ENCODE measurements at places on chromosomes 16 and 17.
A peak's percentile ranks its signal among the peaks of the same experiment; 100 is the strongest.

- no peak for DNase-seq
Observed at GRCh38 chr16:46586011-46586577, 35.1 kb downstream of the SHCBP1 start.

DNA sequence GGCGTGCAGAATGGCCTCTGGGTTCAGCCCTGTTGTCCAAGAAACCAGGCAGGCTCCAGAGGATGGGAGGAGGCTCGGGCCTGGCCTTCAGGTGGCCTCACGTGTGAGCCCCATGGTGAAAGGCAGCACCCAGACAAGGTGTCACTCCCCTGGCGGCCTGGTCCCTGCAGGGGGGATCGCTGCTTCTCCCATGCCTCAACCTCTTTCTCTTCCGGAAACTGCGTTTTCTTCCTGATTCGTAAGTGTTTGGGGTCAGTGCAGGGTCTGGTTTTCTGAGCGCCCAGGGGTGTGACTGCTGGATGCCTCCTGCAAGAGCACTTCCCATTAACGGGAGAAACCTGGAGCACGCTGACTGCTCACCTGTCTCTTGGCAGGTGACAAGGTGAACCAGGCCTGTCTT is 70.0 kb upstream of the CIBAR2 start:
- no peak for DNase-seq

- DNase-seq, result no peak
Observed at GRCh38 chr16:69893106-69893505, 58.0 kb upstream of the CLEC18A start.

DNA sequence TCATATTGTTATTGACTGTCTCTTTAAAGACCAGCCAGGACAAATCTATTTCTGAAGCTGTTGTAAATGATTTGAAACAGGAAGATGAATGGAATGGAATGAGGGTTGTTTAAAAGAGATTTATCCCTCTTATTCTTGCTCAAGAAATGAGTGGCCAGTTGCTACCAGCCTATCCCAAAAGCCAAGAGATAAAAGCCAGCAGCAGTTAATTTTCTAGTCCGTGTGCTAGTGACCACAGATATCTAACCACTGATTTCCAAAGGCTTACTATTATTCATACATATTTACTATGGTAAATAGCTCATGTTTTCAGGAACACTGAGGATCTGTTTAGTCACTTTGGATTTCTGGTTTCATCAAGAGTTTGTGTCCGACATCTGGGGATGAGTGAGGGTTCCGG is 105.7 kb downstream of the CDH13 start:
- no peak for DNase-seq

GRCh38 chr17:8225813-8226535 is 15.6 kb upstream of the AURKB start:
- peak; percentile 89 for DNase-seq

DNA sequence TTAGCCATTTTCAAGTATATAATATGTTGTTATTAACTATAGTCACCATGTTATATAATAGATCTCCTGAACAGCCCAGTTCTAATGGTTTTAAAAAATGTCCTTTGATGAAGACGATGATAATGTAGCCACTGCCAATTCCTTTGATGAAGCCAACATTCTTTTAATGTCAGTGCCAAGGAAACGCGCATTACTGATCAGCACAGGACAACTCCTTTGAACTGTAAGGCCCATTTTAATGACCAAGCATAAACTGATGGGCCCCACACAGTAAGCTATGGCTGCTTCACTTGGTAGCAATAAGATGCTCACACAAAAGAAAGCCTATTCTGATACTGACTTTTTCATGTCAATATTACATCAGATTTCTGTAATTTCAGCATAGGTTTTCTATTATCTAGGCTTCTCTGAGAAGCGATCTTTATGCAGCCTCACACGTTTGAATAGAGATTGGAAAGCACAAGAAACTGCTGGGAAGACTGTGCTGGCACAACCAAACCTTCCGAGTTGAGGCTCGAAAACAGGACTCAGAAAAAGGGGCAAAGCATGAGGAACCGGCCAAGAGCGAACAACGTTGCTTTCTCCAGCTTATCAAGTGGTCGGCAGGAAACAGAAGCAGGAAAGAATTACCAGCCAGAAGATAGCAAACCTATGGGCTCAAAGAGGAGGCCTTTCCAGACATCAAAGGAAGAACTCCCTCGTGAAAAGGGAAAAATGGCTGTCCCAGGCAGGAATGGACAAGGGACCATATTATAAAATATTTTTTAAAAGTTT is 19.4 kb downstream of the ERN1 start:
- DNase-seq, result no peak

GRCh38 chr16:2512735-2513404 is 882 bp upstream of the ATP6V0C start:
- no peak for DNase-seq

DNA sequence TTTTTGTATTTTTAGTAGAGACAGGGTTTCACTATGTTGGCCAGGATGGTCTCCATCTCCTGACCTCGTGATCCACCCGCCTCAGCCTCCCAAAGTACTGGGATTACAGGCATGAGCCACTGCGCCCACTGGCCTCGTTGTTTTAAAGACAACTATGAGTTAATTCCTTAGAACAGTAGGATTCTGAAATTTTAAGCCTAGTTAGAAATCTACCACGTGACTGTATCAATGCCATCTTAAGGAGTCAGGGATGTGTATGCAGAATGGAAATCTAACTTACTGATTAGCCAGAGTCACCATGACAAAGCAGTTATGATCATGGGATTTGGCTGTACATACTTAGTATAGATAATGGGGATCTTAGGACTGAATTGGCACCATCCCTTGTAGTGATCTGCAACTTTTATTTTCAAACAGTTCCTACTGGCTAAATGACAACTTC is 2.8 kb downstream of the CEP20 start:
- DNase-seq, result no peak

DNA sequence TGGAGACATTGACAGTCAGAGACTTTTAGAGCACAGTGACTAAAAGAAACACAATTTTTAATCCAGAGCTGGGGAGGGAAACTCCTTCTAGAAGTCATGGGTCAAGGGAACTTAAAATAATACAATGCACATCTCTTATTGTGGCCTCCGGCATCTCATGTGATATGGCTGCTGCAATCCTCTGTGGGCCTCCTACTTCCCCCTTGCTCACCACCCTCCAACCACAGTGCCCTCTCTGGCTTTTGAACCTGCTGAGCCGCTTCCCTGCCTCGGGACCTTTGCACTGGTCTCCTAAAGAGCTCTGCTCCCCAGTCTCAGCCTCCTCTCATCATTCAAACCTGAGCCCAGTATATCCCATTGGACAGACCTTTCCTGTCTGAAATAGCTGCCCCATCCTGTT is 47.6 kb downstream of the HS3ST2 start:
- DNase-seq, result no peak

GRCh38 chr16:49987381-49987780 is 37.6 kb upstream of the CNEP1R1 start:
- DNase-seq, result no peak

GRCh38 chr17:60554377-60554788 is 28.3 kb upstream of the APPBP2 start:
- no peak for DNase-seq

- DNase-seq, result no peak
Observed at GRCh38 chr16:75252946-75253911, 1.8 kb upstream of the BCAR1 start.

- no peak for DNase-seq
Observed at GRCh38 chr16:66382966-66383299, 16.4 kb downstream of the CDH5 start.

GRCh38 chr16:10107081-10107480 is 75.1 kb downstream of the GRIN2A start:
- no peak for DNase-seq

GRCh38 chr17:20032636-20033035 is 23.5 kb downstream of the SPECC1 start:
- DNase-seq, result no peak

- no peak for DNase-seq
Observed at GRCh38 chr17:81740395-81740961, 28.4 kb downstream of the SLC25A10 start.

- DNase-seq, result no peak
Observed at GRCh38 chr16:30995927-30996323, 10.9 kb downstream of the HSD3B7 start.

GRCh38 chr16:167122-167690 is 1.4 kb downstream of the HBM start:
- DNase-seq, result no peak

Measured in activated CD8-positive, alpha-beta memory T cell treated with anti-CD3 and anti-CD28 coated beads for 24 hours (primary cell).